ENCODE measurements at places on chromosomes 16 and 17. TPM values are rescaled to one million over a fixed set of nuclear protein-coding genes. Genes with fewer than 3 reads are reported as not detected.

Gene SLC6A2
- polyA plus RNA-seq = 0.65 TPM

Gene DNAH9
- polyA plus RNA-seq = 2.1 TPM

Gene KRTAP4-4
- not detected for polyA plus RNA-seq

GRCh38 chr17:48513097-48513496 is 17.7 kb downstream of the HOXB1 start:
- DNase-seq = no peak

- DNase-seq = no peak
Measured at GRCh38 chr16:35797811-35798210, 2338.4 kb downstream of the TP53TG3F start.

- no peak for DNase-seq
Measured at GRCh38 chr16:85130705-85131028, 18.4 kb upstream of the CIBAR2 start.

DNA sequence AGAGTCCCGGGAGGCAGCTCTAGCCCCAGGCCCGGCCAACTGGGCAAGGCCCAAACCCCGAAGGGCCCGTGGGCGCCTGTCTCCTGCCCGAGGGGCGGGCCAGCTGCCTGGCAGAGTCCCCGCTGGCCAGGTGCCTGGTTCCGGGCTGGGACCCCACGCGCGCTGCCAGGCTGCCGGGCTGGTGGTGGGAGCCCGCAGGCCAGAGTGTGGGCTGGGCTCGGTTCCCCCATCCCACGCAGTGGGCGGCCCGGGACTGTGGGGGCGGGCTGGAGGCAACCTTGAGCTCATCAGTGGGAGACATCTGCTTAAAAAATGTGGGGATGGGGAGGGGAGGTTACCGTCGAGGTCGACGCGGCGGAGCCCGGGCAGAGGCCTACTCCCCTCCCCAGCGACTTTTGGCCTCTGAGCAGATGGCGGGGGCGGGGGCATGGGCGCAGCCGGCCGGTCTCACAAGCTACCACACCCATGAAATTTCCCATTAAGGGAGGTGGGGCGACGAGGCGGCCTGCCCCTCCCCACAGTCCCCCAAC is 176.4 kb upstream of the GSE1 start:
- no peak for DNase-seq

DNA sequence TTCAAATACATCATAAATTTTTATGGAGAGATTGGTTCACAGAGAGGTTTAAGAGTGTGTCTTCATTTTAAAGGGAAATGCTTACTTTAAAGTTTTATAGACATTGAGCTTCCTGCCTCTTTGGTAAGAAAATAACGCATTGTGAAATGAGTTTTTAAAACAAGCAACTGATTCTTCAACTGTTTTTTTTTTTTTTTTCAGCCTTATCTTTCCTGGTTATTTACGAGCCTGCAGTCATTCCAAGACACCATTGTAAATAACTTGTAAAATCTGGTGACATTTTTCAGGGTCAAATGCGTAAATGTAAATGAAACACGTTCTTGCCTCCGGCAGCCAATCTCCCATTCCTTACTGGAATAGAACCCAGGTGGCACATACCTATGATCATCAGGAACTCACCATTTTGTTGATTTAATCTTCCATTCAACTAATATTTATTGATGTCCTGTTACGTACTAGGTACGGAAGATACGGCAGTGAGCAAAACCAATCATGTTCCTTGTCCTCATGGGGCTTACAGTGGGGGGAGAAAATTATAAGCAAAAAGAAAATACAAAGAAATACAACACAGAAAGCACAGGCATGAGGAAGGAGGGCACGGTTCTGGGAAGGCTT is 33.2 kb upstream of the CDYL2 start:
- no peak for DNase-seq

DNA sequence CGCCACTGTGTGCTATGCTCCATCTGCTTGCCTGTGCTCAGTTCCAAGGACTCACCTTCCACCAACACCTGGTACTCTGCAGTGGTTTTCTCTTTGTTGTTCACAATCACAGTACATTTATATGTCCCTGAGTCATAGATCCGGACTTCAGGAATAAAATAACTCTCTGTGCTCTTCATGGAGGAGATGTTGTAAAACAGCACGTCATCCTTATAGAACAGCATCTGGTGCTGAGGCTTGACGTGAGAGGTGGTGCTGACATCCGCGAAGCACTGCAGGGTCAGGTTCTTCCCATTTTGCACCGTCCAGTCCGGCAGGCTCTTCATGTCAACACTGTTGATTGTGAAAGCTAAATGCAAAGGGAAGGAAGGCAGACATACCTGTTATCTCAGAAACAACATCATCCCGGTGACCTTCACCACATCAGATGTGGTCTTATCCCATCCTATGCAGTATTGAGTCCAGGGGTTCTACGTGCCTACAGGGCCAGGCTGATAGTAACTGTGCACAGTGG is 12.8 kb downstream of the PECAM1 start:
- DNase-seq = no peak

All from left renal pelvis (tissue), 4 donors.